Activated naive CD4-positive, alpha-beta T cell (primary cell): ENCODE measurements at places on chromosomes 13 and 19.

DNA sequence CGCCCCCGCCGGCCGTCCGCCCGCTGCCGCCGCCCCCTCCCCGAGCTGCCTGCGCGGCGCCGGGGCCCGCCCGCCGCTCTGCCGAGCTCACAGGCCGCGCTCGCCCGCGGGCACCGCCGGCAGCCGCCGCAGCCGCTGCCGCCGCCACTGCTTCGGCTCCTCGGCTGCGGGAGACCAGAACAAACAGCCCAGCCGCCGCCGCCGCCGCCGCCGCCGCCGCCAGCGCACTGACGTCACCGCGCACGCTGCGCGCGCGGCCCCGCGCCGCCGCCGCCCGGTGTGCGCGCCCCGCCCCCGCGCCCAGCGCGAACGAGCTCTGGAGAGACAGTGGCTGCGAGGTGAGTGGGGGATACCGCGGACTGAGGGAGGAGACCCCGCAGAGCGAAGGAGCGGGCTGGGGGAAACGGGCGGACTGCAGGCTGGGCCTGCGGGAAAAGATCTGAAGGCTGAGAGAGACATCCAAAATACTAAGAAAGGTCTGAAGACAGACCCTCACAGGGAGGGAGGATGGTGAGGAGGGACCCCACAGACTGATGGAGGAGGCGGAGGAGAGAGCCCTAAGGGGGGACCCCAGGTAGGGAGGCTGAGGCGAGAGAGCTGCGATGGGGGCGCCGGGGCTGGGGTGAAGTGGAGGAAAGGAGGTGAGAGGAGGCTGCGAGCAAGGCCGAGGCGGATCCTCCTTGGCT lies at the start of gene BRD4:
Gene BRD4, minus strand, starts transcription at position 229 of the 686 bp plus-strand sequence. CDS start 59,440 bp downstream, outside the sequence.
- peak; percentile 73 for DNase-seq

- DNase-seq = no peak
These were observed 233.9 kb downstream of the ABCC4 start for GRCh38 chr13:95067303-95067702.

DNA sequence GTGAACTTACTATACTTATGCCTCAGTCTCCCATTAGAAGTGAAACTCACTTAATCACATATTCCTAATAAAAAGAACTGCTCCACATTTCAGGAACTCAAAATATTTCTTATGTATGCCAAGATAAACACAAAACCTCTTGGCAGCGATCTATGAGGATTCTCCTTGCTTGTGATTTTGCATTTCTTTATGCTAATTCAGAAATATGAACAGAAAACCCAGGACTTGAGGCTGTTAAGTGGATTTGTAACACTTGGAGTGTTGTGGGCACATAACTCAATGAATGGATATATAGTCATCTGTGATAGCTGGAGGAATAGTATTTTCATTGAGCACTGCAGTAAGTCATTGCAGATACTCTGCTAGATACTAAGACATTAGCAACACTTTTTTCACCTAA lies 5.6 kb upstream of the KATNAL1 start:
- DNase-seq = no peak

DNA sequence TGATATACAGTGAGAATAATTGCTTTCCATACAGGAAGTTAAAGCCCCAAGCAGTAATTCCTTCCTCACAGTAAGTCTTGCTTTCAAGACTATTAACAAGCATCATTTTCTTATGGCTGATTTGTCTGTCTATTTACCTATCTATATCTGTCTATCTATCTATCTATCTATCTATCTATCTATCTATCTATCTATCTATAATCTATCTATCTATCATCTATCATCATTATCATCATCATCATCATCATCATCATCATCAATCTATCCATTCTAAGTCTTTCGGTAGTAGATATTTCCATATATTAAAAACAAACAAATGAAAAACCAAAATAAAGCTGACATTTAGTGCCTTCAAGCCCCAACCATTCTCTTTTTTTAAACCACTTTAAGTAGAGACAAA lies 224.4 kb upstream of the RXFP2 start:
- no peak for DNase-seq

GRCh38 chr13:40422588-40423235 lies 243.7 kb downstream of the FOXO1 start:
- no peak for DNase-seq

- no peak for DNase-seq
These were observed 698.2 kb downstream of the PCDH17 start for GRCh38 chr13:58329746-58330145.

GRCh38 chr13:94978516-94978915 lies 266.2 kb upstream of the SOX21 start:
- no peak for DNase-seq

GRCh38 chr13:39407786-39408185 lies 195.2 kb downstream of the LHFPL6 start:
- DNase-seq = no peak

DNA sequence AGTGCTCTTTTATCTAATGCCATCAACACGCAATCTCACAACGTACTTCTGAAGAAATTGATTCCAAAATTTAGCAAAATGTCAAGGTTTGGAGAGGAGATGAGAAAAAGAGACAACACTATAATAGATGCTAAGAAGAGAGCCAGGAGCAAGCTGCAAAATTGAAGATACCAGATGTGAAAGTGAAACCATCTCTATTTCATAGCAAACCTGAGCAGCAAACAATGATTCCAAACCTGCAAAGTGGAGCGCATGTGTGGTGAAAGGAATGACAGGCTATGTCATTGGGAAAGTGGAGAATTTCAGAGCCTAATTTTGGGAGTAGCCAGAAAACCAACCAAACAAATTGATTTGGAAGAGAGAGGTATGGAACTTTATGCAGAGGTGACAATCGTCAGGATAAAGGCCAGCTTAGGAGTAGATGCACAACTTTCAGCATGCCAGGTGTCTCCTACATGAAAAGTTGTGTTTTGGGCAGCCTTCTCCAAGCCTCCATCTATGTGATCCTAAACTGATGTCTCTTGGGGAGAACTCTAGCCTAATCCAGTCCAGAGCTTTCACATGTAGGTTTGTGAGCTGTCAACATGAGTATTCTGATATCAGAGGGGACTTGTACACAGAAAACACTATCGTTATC lies 158.4 kb upstream of the FNDC3A start:
- no peak for DNase-seq

DNA sequence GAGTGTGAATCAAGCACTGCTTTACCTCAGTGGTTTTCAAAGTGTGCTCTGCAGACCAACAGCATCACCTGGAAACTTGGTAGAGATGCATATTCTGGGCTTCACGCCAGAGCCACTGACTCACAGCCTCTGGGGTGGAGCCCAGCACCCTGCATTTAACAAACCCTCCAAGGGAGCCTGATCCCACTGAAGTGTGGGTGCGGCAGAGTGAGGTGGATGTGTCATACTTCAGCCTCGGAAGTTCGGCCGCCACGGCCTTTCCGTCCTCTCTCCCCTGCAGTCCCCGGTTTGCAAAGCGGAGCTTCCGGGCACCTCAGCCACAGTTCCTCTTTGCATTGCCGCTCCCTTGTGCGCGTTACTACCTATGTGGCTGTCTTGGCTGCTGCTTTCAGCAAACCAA lies 33.3 kb upstream of the MICU2 start:
- DNase-seq = peak; percentile 4

GRCh38 chr13:83620530-83621220 lies 261.6 kb downstream of the SLITRK1 start:
- DNase-seq = no peak

- DNase-seq = no peak
These were observed 9.0 kb downstream of the BCAM start for GRCh38 chr19:44817725-44818465.

GRCh38 chr13:113639616-113640262 lies 18.3 kb downstream of the ATP4B start:
- no peak for DNase-seq

DNA sequence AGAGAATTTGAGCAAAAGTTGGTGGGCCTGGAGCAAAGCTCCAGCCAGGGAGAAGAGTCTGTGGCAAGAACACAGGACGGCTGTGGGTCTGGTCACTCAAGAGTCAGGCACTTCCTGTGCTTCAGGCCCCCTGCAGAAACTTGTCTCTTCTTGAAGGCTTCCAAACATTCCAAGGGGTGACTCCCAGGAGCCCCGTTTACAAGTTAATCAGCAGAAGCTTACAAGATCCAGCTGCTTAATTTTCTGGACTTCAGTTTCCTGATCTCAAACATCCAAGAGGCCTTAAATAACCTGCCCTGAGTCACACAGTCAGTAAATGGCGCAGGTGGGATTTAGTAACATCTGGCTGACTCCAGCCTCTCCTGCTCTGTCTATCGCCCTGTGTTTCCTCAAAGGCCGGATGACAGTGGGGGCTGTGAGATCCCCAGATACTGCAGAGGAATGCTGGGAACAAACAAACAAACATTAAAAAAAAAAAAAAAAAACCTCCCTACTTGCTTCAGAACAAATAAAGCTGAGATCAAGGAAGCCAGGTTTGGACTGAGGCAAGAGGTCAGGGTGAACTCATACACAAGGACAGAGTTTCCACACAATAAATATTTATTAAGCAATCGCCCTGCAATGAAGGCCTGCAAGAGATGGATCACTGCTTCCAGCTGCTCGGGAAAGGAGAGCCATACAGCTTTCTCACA lies 175.4 kb upstream of the RFC3 start:
- DNase-seq = no peak

DNA sequence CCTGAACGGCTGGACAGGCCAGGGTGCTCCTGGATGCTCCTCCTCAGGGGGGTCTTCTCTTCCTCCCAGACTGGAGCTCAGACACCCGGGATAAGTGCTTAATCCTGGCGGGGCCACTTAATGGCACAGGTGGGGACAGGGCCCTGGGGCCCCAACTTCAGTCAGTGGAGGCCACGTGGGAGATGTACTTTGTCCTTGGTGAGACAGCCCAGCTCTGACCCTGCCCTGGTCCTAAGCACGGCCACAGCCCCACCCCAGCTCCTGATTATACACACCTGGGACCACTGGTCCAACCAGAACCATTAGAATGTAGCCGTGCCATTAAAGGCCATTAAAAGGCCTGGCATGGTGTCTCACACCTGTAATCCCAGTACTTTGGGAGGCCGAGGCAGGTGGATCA lies 7.8 kb downstream of the PPP1R14A start:
- DNase-seq = no peak

DNA sequence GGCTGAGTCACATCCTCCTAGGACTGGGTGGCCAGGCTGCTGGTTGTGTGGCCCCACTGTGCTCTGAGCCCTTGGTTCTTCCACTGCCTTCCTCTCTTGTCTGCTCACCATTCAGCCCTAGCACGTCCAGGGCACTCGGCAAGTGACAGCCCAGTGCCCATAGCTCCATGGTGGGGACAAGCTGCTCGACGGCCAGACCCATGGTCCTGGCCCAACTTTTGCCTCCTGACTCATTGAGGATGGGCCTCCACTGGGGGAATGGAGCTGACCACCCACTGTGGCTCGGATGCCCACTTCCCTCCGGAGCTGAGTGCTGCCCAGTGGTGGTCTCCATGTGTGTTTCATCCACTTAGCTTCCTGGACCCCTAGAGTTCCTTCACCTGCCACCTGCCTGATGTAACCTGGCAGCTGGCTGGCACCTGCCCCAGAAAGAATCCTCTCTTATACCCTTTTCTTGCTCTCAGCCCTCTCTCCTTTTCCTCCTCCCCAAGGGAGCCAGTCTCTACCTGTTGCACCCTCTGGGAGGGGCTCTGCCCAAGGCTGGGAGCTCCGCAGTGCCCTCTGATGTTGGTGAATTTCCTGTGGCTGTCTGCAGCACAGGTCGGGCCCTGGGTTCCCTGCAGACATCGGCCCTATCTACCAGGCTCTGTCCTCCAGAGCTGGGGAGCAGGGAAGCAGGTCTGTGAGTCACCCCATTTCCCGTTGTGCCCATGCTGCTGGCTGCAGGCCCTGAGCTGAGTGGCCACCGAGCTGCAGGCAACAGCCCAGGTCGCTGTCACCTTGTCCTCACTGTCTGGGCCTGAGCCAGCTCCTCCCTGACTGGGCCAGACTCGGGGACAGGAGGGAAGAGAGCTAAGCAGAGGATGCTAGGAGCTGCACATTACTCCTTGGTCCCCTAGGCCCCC lies 7.4 kb downstream of the CHST8 start:
- DNase-seq = no peak
